ENCODE measurements at places on chromosomes 1 and 21. TPM values are rescaled to one million over a fixed set of nuclear protein-coding genes. Genes with fewer than 3 reads are reported as not detected.

TMPRSS15 gene
- total RNA-seq = not detected

CYP4Z1 gene
- total RNA-seq = not detected

GART gene
- total RNA-seq = 65.9 TPM

PEX11B gene
- 37.6 TPM for total RNA-seq

KCNJ15 gene
- not detected for total RNA-seq

S100A6 gene
- 2,973 TPM for total RNA-seq

NHLH1 gene
- total RNA-seq = 0.76 TPM

GCSAML gene
- total RNA-seq = not detected

CCDC27 gene
- total RNA-seq = not detected

Measured in A549 treated with Hydrocortisone at 1 μM for 4 hours (cell line).